DMS79 (cell line): ENCODE measurements at places on chromosomes 11 and 22.

DNA sequence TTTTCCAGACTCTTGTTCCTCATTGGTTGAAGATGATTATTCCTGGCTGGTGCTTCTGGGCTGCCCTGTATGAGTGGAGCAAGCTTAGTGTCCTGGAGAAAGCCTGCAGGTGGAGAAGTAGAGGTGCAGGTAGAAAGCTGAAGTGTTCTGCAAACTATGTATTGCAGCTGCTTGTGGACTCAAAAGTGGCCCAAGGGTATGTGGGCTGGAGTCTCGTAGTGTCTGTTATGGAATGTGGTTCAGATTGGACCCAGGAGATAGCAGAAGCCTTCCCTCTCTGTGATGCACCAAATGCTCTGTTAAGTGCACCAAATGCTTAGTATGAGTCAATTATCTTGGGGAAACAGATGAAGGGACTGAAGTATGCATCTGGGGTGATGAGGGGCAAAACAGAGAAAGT is 122.8 kb upstream of the CCDC90B start:
- no peak for DNase-seq

DNA sequence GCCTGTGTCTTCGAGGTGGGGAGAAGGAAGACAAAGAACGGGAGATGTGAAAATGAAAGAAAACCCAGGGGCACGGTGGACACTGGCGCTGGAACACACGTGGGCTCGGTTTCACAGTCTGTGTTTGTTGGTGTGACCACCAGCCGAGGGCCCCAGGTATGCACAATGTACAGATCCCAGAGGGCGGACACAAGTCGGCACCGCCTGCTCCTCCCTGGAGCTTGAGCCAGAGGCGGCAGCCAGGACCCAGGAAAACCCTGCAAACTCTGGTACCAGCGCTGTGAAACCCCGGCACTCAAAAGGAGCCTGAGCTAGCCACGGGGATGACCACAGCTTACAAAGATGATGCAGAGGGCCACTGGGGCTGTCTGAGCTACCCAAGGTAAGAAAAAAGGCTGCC is 105.0 kb downstream of the SHANK2 start:
- DNase-seq: no peak

- DNase-seq: no peak
Measured at GRCh38 chr11:62613291-62613778, 278 bp downstream of the ROM1 start.

- DNase-seq: no peak
Measured at GRCh38 chr11:1126935-1127663, 30.7 kb upstream of the MUC5AC start.

DNA sequence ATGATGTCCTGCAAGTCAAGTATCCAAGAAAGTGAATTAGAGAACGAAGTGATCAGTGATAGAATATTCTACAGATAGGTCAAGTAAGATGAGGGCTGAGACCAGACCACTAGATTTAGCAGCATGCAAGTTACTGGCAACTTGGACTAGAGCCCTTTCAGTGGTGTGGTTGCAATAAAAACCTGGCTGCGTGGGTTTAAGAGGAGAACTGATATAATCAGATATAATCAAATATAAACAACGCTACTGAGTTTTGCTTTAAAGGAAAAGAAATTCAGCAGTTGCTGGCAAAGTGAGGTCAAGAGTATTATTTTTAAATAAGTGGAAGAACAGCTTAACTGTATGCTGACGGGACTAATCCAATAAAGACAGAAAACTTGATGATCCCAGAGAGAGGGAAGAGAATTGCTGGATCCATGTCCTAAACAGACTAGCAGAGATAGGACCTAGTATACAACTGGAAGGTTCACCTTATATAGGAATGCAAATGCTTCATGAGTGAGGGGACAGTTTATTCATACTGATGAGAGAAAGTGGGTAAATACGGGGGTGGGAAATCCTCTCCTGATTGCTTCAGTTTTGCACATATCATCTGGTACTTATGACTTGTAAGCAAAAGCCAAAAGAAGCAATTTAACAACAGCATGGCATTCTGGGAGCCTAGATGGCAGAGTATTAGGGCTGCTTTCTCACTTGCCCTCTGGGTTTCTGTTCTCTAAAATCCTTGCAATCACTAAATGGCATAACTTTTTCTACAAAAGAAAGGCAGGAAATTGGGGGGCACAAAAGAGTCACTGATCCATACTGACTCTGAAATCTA is 146.2 kb downstream of the RBFOX2 start:
- DNase-seq: no peak

- peak; percentile 63 for DNase-seq
Measured at GRCh38 chr11:32081129-32081641, 9.7 kb upstream of the RCN1 start.

- no peak for DNase-seq
Measured at GRCh38 chr11:44605068-44605708, 39.7 kb downstream of the CD82 start.

DNA sequence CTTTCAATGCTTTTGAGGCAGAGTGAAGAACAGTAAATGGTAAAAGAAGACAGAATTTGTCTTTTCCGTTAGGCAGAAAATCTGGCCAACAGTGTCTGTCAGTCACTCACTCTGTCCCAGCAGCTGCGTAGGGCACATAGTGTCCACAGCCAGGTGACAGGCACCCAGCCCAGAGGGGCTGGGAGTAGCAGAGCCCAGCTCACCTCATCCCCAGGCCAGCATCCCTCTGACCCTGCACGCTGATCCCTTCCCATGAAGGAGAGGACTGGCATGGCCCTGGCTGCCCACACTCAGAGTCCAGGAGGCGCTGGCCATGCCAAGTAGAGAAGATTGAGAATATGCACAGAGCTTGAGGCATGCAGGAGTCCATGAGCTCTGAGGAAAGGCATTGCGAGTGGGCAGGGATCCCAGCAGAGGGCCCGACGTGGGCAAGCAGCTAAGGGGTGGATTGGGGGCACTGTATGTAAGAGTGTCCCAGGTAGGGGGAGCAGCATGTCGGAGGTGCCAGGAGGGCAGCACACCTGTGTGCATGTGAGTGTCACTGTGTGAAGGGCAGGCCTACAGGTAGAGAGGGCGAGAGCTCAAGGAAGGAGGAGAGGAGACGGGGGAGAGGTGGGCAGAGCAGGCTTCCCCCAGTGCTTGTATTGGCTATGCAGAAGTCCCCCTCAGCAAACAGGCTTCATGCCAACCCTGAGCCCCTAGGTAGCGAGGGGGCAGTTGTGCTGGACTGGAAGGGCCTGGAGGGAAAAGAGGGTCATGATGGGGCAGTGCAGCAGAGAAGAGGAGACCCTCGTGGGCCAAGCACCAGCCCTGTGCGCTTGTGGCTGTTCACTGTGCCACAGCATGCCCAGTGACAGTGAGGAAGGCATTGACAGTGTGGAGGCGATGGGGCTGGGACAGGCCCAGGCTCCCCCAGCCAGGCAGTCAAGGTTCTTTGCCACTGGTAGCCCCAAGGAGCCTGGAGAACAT is 133.8 kb downstream of the OSBP2 start:
- DNase-seq: no peak

DNA sequence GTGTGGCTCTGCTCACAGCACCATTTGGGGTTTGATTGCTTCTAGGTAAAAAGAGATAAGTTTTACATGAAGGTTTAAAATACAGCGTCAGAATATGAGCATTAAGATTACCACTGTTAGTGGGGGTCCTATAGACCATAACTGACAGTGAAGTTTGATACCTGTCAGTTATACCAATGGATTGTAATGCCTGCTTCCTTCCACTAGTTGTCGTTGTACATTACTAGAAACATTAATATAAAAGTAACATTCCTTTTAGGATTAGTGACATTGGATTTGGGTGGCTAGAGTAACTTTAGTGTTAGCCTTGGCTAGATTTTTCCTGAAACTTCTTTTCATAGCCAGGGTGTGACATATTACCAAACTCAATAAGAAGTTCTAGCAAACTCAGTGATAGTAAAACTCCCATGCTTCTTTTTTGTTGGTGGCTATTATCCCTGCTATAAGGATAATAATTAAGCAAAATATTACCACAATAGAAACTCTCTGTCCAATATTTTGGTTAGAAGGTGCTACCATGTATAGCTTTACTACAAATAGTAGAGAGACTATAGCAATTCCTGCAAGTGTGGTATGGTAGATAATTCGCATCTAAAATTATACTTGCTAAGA is 57.1 kb downstream of the FAM181B start:
- DNase-seq: no peak

DNA sequence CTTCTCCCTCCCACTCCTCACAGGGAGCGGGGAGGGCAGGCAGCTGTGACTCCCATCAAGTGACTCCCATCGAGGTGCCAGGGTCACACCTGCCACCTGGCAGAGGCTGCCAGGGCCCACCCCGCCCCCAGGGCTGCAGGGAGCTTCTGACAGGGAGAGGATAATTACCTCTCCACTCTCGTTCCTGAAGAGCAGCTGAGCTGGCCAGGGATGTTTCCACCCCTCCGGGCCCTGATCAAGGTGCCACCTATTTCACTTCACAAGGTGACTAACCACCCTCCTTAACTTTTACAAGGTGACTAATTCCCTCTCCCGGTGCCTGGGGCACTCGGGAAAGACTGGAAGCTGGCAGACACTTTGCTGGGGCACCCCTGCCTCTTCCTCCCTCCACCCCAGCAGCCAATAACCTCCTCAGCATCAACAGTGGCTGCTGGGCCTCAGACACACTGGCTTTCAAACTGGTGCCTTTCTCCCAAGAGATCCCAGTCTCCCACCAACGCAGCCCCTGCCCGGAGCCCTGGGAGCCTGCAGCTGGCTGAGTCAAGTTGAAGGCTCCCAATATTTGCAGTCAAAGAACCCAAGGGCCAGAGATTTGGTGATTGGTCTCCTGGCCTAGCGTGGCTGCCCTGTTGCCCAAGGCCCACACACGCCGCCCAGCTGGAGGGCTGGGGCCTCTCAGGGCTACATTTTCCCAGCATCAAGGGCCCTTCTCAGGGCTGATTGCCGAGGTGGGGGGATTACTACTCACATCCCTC is 22.0 kb upstream of the MYRF start:
- DNase-seq: peak; percentile 90

DNA sequence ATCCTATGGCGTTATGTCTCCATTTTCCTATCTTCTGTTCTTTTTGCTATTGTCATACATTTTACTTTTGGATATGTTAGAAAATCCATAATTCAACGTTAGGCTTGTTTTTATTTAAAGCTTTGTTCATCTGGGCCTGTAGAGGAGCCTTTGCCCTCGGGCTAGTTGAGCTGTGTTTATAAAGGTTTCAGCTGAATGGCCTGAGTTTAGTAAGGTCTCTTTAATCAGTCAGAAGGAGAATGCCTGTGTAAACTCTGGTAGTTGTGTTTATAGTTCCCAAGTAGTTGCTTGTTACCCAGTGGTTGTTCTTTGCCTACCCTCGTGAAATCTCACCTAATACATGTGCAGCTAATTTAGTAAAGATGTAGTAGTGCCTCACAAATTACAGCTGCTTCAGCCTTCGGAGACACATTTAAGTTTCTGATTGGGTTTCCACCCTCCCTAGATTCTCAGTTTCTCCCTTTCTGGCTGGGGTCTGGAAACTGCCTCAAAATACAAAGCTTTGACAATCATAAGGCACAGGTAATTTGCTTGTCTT is 33.1 kb downstream of the MTMR3 start:
- no peak for DNase-seq

GRCh38 chr11:120828847-120829246 is 195.1 kb upstream of the TBCEL start:
- no peak for DNase-seq

DNA sequence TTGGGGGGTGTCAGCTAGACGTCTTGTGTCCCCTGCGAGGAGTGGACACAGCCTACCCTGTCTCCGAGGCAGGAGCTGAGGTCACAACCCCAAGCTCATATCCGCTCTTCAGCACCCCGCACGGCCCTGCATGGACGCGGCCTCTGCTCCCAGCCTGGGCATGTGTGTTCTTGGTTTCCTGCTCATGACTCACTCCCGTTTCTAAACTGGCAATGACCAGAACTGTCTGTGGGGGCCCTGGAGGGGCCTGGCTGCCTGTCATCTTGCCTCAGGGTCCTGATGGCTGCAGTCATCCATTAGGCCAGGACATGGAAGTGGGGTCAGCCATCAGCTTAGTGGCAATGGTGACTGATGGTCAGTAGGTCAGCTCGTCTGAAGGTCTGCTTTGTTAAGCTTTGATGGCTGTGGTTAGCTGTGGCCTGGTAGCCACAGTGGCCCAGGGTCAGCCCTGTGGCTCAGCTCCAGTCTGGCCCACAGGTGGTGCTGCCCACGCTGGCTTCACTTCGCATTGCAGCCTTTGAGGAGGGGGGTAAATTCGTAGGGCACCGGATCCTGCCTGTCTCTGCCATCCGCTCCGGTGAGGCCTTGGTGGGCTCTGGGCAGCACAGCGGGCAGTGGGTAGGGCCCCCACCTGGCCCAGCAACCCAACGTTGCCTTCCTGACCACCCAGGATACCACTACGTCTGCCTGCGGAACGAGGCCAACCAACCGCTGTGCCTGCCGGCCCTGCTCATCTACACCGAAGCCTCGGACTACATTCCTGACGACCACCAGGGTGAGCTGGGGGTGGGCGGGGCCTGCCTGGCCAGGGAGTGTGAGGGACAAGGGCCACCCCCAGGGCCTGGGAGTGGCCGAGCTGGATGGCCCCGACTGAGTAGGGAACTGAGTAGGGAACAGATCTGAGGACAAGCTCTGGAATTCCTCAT is 12.0 kb downstream of the PLCB3 start:
- no peak for DNase-seq

GRCh38 chr11:118202599-118203422 is 22.0 kb downstream of the JAML start:
- no peak for DNase-seq

DNA sequence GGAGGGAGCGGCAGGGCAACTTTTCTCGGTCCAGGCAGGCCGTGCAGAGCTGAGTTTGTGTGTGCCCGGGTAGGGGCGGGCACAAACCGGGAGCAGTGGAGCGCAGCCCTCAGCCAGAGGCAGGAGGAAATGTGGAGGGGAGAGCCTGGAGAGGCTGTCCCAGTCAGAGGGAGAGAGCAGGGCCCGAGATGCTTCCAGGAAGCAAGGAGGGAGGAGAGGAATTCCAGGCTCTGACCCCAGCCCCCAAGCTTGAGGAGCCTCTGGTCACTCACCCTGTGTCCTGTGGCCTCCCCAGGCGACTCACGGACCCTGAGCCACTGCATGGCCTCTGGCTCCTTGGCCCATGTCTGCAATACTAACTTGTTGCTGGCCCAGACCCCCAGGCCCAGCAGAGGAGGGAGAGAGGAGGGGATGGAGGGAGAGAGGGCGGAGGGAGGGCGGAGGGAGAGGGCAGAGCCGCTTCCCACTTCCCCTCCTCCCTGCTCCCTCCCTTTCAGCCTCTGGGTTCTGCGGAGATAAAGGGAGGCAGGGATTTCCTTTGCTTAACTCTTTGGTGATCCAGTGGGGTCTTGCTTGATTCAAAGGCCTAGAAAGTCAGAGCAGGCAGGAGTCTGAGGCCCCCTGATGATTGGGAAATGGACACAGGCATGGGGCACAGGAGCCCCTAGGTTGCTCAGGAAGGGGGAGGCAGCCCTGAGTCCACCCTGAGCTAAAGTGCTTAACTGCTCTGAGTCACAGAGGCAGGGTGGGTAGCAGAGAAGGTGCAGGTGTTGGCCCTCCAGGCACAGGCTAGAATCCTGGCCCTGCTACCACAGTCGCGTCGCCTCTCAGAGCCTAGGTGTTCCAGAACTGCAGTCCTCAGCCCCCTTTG is at the start of gene C1QTNF6:
TSS of gene C1QTNF6 (minus strand) at position 357 of the 871 bp plus-strand sequence. CDS start at position 323, 34 bp downstream.
- no peak for DNase-seq

GRCh38 chr11:47104261-47104950 is 72.3 kb downstream of the ARFGAP2 start:
- no peak for DNase-seq
